ENCODE measurements at places on chromosomes 12 and 14.
A peak's percentile ranks its signal among the peaks of the same experiment; 100 is the strongest.

- no peak for DNase-seq
Observed at GRCh38 chr12:69298947-69299346, 49.2 kb upstream of the LYZ start.

GRCh38 chr12:79662046-79662811 is 28.5 kb downstream of the PAWR start:
- no peak for DNase-seq

- DNase-seq, result no peak
Observed at GRCh38 chr12:78145398-78145797, 314.7 kb downstream of the NAV3 start.

- DNase-seq, result peak; percentile 54
Observed at GRCh38 chr14:92951912-92952471, 29.0 kb downstream of the CHGA start.

DNA sequence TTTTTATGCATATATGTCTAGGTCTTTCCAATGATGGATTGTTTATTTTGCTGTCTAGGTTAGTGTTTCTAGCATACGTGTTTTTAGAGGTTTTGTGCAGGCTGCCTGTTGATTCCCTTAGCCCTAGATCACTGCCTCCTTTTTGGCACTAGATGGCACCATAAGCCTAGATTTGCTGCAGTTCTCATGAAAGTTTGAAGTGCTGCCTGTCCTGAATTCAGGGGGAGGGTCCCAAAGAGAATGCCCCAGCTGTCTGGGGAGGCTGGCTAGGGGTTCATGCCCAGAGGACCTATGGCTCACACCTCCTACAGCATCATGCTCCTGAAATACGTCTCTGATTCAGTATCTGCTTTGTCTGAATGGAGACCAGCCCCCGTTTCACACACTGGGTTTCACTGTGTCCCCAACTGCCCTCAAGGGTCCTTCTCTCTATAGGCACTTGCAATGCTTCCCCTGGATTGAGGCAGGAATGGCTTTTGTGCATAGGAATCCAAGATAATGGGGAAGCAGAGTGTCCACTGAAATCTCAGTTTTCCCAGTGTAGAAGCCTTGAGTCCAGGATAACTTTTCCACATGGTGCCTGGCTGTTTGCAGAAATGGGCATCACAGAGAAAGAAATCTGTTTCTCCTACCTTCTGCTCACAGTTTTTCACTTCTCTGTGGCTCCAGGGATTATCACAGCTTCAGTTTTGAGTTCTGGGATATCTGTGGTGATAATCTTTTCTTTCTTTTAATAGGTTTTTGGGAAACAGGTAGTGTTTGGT is 14.2 kb upstream of the TXNRD1 start:
- DNase-seq, result peak; percentile 52

- no peak for DNase-seq
Observed at GRCh38 chr12:80684077-80684495, 23.3 kb upstream of the MYF6 start.

DNA sequence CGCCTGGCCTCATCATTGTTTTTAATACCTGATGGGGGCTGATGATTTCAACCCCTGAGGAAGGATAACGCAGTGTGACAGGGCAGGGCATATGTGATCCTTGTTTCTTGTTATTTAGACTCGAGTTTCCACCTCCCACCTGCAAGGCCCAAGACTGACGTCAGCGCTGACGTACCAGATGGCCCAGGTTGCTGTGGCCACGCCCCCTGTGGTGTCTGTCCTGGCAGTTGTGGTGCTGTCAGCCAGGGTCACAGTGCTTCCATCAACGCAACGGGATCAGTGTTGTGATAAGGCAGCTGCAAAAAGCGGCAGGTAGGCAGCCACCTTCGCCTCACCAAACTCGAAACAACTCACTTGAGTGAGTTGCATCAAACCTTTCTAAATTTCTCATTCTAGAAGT is 18.4 kb downstream of the DDX51 start:
- no peak for DNase-seq

- DNase-seq, result no peak
Observed at GRCh38 chr14:94237983-94238382, 55.1 kb downstream of the SERPINA10 start.

DNA sequence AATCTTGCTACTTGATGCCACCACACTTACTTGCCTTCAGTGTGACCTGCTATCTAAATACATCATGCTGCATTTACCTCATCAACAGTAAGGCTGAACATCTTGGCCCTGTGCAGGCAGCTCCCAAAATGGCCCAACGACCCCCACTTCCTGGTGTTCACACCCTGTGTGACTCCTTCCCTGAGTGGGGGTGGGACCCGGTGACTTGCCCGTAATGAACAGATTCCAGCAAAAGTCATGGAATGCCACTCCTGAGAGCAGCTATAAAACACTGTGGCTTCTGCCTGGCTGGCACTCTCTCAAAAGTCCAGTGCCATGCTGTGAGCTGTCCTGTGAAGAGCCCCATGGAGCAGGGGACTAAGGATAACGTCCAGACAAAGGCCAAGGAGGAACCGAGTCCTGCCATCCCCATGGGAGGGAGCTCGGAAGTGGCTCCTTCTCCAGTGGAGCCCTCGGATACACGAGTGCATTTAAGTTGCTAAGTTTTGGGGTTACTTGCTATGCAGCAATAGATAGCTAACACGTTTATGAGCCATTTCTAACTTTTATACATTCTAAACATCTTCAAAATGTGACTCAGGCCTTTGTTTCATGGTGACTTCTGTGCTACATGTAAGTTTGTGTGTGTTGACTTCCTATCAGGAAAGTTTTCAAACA is 33.0 kb downstream of the P2RX2 start:
- DNase-seq, result no peak

DNA sequence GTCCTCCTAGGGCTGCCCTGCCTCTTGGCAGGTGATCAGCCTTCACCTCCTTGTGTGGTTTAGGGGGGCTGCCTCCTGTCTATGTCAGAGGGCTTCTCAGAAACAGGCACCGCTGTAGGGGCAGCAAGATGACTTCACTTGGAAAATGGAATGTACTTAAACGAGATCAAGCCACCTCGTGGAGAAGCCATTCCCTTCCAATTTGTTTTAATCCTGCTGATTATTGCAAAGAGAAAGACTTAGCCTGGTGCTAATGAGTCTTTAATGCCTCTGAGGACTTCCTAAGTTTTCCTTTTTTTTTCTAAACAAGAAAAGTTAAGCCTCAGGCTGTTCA is 62.3 kb upstream of the RFLNA start:
- no peak for DNase-seq

GRCh38 chr12:24084800-24085199 is 135.3 kb upstream of the SOX5 start:
- DNase-seq, result no peak

GRCh38 chr12:69698769-69699540 is at the start of gene BEST3:
Gene BEST3 (minus strand): TSS chr12:69699303. CDS start chr12:69697798, 1,505 bp downstream.
- DNase-seq, result peak; percentile 90

DNA sequence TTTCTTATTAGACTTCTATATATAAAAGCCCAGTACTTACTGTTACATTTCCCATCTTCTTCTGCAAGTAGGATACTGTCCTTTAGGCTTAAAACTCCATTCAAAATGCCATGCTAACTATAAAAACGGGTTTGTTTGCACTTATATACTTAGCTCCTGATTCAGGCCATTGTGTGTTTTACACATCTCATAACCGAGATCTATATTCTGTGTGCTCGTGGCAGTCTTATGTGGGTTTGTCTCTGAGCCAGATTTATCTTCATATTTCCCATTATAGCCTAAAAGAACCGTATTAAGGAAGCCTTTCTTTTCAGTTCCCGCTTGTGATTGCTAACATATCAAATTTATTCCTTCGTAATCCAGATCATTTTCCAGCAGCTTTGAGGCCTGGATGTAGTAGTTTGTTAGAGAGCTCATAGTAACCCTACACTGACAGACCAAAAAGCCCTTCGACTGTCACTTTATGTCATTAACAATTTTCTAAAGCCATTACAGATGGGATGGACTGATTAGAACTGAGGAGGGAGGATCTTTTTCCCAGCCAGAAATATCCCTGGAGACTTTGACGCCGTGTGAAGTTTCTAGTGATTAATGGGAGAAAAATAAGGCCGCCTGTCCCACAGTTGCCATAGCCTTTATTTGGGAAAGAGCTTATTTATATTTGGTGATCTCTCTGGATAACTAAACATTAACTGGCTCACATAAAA is 508.5 kb downstream of the FOXG1 start:
- peak; percentile 67 for DNase-seq

- DNase-seq, result no peak
Observed at GRCh38 chr12:56721216-56721615, 3.9 kb downstream of the NACA start.

DNA sequence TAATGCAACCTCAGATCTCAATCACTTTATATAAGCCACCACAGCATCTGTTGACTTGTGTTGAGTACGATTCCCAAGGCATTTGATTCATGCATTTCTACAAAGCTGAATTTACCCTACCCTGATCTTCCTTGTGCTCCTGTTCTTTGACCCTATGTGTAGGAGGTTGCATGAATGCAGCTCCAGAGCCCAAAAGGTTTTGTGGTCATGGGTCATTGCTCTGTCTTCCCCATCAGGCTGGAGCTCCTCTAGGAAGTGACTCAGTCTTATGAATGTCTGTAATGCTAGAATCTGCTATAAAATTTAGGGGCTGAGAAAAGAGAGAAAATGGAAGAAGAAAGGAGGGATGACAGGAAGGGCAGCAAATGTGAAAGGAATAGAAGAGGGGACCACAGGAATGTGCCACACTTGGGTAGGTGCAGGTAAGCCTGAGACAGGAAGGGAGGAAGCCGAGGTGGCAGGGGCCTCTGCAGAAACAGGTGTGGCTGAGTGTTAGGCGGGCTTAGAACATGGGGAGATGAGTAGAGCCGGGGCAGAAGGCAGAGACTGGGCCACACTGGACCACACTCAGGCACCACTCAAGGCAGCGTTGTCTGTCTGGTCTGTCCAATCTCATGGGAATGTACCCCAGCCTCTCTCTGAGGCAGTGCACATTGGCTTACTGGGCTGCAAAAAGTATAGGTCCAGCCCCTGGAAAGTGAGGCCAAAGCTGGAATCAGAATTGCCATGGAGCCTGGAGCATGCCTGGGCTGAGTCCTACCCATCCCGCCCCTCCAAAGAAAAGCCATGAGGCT is 334.1 kb downstream of the BCL11B start:
- no peak for DNase-seq

DNA sequence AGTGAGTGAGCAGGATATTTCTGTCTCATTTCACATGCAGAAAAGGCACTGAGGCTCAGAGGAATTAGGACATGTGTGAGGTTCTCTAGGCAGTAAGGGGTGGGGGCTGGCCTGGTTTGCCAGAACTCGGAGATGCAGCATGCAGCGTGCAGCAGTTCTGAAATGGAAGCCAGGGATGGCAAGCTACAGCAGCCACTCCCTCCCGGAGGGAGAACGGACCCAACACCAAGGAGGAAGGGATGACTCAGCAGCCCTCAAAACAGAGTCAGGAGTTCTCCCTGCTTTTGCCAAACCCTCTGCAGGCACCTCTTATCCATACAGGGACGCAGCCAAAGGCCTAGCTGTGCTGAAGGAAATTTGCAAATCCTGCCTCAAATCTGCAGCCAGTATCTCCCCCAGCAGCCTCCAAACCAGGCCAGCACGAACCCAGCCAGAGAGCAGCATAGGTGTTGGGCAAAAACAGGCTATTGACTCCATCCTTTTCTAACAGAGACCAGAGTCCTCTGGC is 10.3 kb upstream of the SERPINA3 start:
- DNase-seq, result no peak

DNA sequence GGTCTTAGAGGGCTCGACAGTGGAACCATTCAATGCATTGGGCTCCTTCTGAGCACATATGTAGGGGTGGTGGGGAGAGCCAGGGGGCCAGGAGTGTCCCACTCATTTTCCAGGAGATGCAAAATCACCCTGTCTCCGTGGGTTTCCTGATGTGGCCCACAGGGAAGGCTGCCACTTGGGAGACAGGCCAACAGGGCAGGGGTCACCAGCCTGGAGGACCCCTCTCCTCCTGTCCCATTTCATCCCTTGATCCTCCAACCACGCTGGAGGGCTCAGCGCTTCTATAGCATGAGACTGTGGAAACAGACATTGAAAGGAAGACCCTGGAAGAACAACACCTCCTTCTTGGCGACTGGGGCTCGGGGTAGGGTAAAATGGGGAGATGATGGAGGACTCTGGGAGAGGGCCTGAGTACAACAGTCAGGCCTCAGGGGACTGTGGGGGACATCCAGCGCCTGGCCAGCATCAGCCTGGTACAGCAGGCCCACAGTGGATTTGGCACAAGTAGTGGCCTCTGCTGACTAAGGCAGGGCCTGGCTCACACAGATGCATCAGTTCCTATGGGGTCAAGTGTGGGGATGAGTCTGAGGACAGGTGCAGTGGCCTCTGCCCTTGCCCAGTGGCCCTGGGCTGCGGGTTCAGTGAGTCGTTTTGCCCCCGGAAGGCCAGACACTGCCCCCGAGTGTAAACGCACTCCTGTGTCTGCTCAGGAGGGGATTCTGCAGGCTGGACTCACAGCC is 68.0 kb downstream of the PRIMA1 start:
- DNase-seq, result no peak

GRCh38 chr12:116692605-116693004 is 45.3 kb downstream of the SPRING1 start:
- no peak for DNase-seq

GRCh38 chr12:19741132-19741489 is 301.8 kb downstream of the AEBP2 start:
- DNase-seq, result no peak

- no peak for DNase-seq
Observed at GRCh38 chr12:94938583-94938982, 64.9 kb downstream of the NDUFA12 start.

- no peak for DNase-seq
Observed at GRCh38 chr12:7787574-7788293, 1.5 kb upstream of the NANOG start.

- no peak for DNase-seq
Observed at GRCh38 chr14:81345781-81346180, 54.3 kb downstream of the STON2 start.

DNA sequence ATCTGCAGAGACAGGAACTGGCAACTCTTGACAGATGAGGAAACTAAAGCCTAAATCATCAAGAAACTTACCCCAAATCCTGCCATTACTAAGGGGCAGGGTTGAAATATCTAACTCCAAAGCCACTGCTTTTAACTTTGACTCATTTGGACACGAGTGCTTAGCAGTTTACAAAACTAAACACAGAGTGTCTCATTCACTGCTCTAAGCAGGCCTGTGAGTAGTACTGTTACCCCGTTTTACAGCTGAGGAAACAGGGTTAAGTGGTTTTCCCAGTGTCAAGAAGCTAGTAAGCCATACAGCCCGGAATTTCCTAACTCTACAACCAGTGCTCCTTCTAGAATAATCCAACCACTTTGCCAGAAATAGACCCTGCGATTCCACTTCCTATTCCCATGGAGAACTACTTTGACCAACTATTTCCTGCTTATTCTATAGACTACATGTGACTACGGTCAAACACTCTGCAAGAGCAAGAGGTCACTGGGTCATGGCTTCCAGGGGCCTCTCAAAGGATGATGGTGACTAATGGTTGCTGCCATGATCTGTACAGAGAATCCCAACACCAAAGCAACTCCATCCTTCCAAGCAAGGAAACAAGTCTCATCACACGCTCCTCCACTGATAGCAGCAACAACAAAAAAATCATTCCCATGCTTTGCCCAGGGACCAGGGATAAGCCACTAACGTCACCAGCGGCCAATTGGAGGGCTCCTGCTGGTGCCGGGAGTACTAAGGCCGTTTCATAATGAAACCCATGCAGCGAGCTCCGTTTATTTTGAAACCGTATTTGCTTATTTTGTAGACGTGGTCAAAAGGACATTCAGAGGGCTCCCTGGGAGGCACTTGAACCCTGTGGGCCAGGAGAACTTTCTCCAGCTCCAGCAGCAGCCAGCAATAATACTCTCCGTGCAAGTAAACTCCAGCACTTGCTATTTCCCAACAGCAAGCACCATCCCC is 56.3 kb downstream of the NUAK1 start:
- DNase-seq, result no peak
